ENCODE measurements at places on chromosomes 11 and 22.

- peak; percentile 97 for DNase-seq
These were observed at the start of gene LZTR1 for GRCh38 chr22:20981787-20982562. Gene LZTR1, plus strand, starts transcription at chr22:20982297. Its CDS starts 75 bp downstream, at chr22:20982372.

DNA sequence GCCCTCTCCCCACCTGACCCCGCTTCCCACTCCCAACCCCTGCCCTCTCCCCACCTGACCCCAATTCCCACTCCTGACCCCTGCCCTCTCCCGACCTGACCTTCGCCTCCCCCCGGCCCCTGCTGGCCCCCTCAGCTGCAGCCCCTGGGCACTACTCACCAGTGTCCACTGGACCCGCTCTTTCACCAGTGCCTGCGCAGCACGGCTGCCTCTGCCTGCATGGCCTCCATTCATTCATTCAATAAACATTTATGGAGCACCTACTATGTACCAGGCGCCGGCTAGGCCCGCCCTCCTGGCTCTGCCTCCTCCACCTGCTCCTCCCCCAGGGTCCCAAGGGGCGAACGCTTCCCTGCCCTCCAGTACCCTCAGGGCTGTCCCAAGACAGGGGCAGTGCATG is 42.6 kb downstream of the ELFN2 start:
- DNase-seq = no peak

DNA sequence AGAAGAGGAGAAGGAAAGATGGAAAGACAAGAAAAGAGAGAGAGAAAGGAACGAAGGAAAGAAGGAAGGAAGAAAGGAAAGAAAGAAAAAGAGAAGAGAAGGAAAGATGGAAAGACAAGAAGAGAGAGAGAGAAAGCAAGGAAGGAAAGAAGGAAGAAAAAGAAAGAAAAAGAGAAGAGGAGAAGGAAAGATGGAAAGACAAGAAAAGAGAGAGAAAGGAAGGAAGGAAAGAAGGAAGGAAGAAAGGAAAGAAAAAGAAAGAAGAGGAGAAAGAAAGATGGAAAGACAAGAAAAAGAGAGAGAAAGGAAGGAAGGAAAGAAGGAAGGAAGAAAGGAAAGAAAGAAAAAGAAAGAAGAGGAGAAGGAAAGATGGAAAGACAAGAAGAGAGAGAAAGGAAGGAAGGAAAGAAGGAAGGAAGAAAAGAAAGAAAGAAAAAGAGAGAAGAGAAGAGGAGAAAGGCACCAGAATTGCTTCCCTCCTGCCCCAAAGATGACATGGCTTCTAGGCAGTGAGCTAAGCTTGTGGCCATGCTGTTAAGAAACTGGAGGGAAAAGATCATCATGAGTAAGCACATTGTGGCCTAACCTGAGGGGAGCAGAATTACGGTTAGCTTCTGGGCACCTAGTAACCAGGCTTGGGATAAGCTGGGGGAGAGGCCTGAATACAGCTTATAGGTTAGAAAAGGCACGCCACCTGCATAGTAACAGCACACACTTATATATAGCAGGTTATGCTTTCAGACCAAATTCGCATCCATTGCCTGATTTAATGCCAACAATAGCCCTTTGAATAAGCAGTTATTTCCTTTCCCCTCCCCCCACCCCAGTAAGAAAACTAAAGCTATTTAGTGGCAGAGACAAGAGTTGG is 2.3 kb upstream of the ST3GAL4 start:
- peak; percentile 20 for DNase-seq

DNA sequence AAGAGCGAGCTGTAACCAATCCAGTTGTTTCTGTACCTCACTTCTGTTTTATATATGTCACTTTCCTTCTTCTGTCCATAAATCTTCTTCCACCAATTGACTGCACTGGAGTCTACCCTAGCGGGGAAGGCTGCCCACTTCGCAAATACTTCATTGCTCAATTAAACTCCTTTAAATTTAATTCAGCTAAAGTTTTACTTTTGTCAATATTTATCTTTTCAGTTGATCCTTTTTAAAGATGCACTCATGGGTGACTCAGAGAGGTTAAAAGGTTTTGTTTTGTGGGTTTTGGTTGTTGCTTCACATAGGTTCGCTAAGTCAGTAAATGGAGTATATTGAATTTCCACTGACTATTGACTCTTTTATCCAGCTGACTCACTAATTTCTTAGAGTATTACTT is 597.2 kb downstream of the DLG2 start:
- DNase-seq = no peak

GRCh38 chr11:70460964-70461363 is 62.6 kb downstream of the CTTN start:
- no peak for DNase-seq

DNA sequence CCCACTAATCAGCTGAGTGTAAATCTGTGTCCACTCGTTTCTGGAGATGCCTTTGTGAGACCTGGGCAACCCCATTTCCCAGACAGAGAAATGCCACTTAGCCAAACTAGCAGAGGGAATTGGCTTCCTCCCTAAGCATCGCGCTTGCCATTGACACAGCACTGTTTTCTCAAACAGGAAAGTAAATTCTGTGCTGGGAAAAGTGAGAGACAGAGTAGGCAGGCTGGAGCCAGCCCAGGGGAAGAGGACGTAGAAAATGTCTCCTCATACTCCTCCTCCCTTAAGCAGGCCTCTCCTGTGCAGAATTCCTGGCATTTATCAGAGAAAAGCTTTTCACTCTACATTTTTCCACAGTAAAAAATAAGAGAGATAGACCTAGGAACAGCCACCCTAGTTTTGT is 99.1 kb upstream of the AMOTL1 start:
- no peak for DNase-seq

DNA sequence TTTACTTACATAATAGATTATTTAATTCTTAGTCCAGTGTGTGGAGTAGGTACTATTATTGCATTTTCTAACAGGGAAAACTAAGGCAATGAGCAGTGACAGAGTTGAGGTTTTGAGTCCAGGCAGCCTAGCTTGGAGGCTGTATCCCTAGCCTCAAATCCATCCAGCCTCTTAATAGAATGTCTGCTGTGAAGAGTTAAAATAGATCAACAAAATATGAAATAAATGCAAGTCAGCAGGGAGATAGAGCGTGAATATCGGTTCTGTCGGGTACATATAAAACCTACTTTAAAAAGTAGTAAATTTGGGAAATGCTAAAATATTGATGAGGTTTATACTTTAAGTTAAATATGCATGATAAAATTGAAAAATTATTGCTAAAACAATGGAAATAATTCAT is 53.3 kb downstream of the MED15 start:
- DNase-seq = no peak

GRCh38 chr22:37509059-37509860 is 10.0 kb downstream of the CARD10 start:
- no peak for DNase-seq

GRCh38 chr22:49779853-49780697 is 47.6 kb downstream of the BRD1 start:
- DNase-seq = no peak

DNA sequence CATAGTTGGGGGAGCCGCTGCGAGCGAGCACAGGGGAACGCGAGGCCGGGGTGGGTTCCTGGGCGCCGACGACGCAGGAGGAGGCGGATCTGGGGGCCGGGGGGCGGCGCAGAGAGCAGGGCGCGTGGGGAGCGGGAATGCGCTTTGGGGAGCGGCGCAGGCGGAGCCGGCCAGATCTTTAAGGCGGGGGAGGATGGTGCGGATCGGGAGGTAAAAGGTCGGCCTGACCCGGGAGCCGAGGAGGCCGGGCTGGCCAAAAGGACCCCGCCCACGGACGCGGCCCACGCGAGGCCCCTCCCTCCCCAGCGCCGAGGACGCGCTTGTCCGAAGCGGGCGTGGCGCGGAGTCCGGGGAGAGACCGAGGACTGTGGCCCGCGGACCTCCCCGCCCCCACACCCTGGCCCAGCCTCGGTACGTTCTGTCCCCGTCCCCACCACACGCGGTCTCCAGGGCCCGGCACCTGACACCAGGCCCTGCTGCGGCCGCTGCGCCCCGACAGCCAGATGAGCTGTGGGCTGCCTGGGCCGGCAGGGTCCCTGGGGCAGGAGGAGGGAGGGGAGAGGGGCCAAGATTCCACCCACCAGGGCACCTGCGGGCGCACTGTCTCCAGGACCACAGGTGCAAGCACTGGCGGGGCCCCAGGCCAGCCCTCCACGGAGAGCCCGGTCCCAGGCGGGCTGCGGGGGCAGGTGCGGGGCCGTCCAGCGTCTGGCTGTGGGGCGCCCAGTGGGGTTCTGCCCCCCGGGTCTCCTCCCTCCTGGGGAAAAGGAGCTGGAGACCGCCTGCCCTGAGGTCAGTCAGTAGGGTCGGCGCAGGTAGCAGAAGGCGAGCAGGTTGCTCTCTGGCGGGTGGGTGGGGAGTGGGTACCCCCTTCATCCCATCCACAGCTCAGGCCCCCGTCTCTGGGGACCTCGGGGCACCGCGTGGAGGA is 10.9 kb downstream of the PIM3 start:
- peak; percentile 94 for DNase-seq

GRCh38 chr11:1699771-1700170 is 2.8 kb downstream of the KRTAP5-6 start:
- peak; percentile 31 for DNase-seq

DNA sequence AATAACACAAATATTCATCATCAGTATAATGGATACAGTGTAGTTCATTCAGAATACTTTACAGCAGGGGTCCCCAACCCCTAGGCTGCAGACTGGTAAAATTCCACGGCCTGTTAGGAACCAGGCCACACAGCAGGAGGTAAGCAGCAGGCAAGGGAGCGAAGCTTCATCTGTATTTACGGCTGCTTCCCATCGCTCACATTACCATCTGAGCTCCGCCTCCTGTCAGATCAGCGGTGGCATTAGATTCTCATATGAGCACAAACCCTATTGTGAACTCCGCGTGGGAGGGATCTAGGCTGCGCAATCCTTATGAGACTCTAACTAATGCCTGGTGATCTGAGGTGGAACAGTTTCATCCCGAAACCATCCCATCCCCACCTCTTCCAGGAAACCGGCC is 125.1 kb downstream of the SERGEF start:
- DNase-seq = no peak

DNA sequence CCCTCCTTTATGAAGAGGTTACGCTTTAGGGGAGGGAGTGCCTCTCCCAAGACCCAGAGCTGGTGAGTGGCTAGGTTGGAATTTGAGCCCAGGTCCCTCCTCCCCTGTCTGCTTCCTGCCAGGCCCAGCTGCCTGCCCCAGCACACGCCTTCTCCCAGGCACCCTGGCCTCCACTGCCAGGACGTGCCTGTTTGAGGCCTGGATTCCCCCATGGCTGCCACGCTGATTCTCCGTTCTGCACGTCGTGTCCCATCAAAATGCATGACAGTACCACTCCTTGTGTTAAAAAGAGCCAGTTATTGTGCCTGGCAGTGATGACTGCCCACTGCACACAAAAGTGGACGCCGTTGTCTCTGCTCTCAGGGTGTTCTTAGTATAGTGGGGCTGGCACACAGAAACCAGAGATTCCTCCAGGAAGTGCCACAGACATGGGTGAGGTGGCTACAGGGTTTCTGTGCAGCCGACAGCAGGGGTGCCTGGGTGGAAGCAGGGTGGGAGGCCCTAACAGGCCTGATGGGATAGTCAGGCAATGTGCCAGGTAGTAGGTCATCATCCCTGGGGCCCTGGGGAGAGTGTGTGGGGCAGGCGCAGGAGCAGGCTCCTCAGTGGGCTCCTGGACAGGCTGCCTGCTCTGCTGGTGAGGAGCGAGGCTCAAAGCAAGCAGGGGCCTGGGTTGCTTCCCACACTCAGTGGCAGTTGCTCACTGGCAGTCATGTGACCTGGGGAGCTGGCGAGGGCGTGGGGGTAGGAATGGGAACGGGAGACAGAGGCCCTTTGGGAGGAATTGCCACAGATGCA is 24.2 kb downstream of the MED15 start:
- no peak for DNase-seq

DNA sequence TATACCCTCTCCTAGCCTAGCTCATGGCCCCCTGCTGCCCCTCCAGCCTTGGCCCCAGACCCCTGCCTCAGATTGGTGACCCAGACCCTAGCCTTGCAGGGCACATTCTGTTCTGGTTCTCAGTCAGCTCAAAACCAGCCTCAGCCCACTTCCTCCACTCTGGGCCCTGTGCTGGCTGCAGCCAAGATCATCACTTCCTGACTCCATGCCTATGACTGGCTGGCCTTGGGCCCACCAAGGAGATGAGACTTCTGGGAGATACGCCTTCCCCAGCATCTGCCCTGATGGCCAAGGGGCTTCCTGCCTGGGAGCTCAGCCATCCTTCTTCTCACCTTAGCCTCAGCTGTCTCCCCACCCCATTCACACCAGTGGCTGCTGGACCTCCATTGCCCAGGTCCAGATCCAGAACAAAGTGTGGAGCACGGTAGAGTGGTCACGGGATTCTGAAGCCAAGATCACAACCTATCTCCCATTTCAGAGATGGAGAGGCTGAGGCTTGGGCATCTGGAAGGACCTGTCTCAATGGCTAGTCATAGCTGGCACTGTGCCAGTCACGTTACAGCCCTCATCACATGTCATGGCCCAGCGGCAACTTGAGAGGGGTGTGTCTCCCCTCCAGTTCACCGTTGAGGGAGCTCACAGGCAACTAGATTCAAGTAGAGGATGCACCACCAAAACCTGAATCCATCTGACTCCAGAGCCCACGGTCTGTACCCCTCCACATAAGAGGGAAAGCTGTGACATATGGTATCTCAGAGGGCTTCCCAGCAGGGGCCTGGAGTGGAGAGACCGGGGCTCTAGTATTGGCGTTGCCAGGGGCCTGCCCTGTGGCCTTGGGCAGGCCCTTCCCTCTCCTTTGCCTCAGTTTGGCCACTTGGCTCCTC is 43.0 kb upstream of the KLHL35 start:
- peak; percentile 68 for DNase-seq

GRCh38 chr22:17748555-17749353 is 25.5 kb downstream of the BID start:
- DNase-seq = peak; percentile 71

DNA sequence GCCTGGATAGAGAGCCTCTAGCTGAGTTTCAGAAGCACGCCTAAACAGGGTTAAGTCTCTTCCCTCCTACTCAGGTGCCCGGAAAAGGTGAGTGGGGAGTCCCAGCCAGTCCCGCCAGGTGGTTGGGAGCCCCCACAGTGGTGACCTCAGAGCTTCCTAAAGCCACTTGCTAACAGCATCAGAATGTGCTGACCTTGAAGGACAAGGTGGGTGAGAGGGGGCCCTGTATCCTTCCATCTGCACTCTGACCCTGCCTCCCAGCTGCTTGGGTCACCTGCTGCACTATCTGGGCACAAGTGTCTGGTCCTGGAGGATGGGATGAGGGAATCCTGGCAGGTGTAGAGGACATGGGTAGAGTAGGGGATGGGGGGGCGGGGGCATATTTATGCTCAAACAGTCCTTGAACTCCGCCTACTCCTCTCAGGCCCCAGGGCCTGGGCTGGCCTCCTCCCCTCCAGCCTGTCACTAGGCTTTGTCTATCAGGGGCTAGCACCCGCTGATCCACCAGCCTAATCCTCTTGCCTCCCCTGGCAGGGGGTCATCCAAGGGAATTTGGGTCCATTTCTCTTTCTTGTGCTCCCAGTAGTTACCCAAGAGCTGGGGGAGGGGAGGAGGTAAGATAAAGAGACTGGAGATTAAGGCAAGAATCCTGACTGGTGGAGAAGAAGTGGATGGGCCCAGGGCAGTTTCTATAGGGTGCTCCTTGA is 3.4 kb downstream of the USP2 start:
- DNase-seq = no peak

Data from spleen (tissue), 13 donors.